Astrocyte of the hippocampus (primary cell): ENCODE measurements at places on chromosomes 3 and 15.
A peak's percentile ranks its signal among the peaks of the same experiment; 100 is the strongest.

DNA sequence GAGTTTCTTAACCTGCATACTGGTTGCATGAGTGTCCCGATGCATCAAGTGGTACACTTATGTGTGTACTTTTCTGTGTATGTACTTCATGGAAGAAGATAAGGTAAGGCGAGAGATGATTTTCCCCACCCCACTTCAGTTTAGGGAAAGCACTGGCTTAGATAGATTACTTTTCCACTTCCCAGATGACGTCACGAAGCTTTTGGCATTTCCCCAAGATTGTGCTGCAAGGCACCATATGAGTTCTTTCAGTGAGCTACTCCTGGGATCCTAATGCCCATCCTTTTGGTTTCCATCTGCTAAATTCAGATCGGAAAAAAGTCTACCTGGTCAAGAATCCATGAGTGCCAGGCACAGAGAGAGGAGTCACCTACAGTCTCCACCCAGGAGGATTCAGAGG, 4.5 kb downstream of the IL17RB start:
- DNase-seq: peak; percentile 24

- no peak for DNase-seq
Measured at GRCh38 chr3:192128922-192129321, 598.4 kb downstream of the FGF12 start.

DNA sequence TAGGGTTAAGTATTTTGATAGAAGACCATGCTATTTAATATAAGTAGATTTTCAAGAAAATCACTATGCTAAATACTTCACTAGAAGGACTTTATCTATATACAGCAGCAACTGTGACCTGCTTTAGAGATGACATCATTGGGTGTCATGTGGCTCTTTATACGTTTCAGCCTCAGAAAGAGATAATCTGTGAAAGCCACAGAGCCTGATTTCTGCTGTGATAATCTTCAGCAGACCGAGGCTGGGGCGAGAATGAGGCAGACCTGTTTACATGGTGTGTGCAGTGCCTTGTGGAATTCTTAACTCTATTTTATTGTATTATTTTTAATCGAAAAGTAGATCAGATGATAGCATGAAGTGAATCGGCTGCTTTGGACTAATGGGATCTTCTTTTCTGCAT, 471.2 kb downstream of the MFSD1 start:
- DNase-seq: no peak

DNA sequence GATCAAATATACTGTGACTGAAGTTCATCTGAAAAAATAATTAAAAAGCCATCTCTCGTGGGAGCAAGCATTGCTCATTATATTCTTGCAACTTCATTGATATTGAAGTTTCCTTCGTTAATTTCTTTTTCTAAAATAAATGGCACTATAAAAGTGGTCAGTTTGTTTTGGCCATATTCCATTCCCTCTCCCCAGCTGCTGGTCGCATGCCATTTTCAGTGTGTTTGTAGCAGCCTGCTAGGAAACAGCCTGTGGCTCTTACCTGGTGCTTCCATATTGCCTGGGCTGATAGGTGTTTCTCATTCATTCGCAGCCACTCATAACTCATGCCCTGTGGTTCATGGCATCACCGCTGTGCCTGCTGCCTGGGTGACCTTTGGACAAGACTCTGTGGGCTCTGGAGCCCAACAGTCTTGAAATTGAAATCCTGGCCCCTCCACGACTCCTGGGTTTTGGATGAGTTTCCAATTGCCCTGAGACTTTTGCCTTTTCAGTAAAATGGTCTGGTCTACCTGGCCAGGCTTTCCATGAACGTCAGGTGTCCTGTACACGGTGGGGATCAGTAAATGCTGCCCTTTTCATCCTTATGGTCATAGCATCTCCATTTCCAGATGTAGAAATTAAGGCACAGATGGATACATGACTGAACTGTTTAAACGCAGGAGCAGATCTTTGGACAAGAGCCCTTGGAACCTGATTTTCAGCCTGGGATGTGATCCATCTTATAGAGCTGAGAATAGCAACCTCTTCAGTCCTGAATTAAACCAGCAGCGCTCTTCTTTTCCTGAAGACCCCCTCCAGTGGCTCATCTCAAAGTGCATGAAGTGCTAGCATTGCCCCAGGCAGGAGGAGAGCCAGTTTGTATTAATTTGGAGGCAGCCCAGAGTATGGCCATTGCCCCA, 69.4 kb downstream of the SLCO3A1 start:
- DNase-seq: peak; percentile 36

DNA sequence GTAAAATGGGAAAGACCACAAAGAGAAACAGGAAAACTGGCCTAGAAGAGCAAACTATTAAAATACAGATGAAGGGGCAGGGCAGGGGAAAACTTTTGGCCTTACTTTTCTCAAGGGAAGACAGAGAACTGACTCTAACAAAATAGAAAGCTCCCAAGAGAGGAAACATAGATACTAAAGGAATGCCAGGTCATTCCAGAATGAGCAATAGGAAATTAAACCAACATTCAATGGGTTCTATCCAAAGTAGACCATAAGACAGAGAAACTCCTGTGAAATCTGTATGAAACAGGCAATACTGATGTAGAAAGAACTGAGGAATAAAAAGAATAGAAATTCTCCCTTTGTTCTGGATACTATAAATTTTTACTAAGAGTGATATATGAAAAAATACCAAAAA, 491.8 kb downstream of the MECOM start:
- no peak for DNase-seq

DNA sequence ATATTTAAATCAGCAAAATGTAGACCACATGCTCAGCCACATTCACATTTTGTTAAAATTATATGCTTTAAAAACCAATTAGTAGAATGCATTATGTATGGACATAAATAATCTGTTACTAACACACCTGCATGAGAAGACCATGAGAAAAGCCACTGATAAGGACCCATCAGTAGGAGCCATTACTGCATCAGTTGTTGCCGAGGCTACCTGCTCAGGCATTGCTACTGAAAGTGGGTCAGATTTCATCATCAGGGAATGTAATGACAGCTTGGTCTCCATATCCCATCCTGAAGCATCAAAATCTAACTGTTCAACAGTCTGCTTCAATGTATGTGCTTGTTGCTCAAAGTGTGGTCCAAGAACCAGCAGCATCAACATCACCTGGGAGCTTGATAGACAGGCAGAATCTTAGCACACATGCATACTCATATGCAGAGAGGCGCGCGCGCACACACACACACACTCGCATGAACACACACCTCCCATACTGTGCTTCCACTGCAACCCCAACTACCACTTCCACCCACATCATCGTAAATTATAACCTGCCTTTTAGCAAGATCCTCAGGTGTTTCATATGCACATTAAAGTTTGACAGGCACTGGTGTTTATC, 72.4 kb upstream of the FOXB1 start:
- DNase-seq: no peak
